ENCODE measurements at places on chromosomes 12 and 14.

DNA sequence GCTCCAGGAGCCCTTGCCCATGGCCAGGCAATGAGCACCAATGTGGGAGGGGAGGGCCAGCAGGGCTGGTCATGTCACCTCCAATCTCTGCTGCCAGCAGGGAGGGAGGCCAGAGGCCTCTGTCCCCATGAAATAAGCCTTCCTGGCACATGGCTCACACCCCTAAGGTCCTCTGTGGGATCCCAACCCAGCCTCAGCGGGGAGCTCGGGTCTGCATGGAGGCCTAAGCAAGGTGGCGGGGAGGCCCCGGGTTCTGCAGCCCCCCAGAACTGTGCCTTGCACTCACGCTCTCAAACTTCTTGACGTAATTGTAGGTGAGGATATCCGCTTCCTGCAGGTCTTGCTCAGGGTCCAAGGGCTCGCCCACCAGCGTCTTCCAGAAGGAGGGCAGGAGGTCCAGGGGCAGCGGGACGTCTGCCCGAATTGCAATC lies 41.7 kb downstream of the TRAFD1 start:
- DNase-seq: no peak

DNA sequence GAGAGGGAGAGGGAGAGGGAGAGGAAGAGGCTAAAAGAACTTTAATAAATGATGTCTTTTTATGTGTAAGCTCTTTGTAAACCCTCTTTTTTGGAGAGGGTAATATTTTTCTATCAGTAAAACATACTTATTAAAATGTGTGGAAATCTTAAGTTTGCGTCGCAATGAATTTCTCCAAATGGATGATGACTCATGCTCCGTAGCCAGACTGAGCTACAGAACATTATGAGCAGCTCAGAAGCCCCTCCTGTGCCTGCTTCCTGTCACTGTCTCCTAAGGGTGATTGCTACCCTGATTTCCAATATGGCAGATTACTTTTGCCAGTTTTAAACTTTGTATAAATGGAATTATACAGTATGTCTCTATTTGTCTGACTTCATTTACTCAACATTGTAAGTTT lies 13.0 kb upstream of the PYGL start:
- DNase-seq: no peak

- no peak for DNase-seq
Measured at GRCh38 chr14:54259821-54260220, 137.0 kb upstream of the CDKN3 start.

DNA sequence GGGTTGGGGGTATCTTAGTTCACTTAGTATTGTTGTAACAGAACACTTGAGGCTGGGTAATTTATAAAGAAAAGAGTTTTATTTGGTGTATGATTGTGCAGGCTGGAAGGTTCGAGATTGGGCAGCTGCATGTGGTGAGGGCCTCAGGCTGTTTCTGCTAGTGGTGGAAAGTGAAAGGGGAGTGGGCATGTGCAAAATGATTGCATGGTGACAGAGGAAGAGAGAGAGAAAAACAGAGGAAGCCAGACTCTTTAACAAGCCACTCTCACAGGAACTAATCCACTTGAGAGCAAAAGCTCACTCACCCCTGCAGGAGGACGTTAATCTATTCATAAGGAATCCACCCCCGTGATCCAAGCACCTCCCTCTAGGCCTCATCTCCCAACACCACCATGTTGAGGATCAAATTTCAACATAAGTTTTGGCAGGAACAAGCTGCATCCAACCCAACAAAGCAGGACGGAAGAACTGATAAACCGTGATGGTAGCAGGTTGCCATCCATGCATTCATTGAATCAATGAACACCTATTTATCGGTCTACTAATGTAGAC lies 165.0 kb upstream of the GZMB start:
- DNase-seq: no peak

DNA sequence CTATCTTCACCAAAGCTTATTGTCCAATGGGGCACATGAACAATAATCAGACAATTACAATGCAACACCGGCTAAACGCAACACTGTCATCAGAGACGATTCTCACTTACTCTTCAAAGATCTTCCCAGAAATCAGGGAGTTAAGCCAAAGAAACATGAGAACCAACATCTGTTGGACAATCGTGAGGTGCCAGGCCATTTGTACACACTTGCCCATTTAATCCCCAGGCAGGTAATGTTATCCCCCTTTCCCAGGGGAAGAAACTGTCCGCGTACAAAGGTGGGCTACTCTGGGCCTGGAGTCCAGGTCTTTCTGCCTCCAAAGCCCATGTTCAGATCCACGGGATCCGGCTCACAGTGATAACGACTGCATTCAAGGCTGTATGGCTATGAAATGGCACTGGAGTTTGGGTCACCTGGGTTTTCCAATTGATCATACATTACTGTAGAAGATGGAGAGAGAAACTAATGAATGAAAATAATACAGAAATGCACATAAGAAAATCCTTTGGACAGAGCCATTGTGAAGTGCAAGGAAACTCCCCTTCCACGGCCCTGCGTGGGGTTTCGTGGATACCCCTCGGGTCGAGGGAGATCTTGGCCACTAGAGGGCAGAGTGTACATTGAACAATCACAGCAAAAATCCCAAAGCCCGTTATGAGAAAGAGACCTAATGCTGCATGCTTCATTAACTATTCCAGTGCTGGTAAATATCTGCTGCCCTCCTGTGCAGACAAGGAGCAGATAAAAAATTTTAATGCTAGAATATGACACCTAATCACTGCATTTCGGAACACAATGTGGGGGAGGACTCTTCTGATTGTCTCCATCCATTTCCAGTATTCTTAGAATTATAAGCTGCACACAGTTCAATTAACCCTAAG lies 111.4 kb downstream of the EGLN3 start:
- DNase-seq: peak; percentile 73

- DNase-seq: peak; percentile 17
Measured at GRCh38 chr12:92408072-92408900, 262.6 kb upstream of the BTG1 start.

- DNase-seq: no peak
Measured at GRCh38 chr12:128771681-128772080, 52.1 kb downstream of the SLC15A4 start.

GRCh38 chr12:112450725-112451124 lies 32.0 kb downstream of the PTPN11 start:
- DNase-seq: no peak

GRCh38 chr14:95659990-95660385 lies 26.2 kb upstream of the TCL1B start:
- no peak for DNase-seq

GRCh38 chr14:34064349-34064748 lies 113.5 kb upstream of the EGLN3 start:
- no peak for DNase-seq

GRCh38 chr12:58414398-58414871 lies 473.1 kb downstream of the ATP23 start:
- no peak for DNase-seq

GRCh38 chr12:121861636-121862254 lies 3.1 kb upstream of the HPD start:
- DNase-seq: no peak

DNA sequence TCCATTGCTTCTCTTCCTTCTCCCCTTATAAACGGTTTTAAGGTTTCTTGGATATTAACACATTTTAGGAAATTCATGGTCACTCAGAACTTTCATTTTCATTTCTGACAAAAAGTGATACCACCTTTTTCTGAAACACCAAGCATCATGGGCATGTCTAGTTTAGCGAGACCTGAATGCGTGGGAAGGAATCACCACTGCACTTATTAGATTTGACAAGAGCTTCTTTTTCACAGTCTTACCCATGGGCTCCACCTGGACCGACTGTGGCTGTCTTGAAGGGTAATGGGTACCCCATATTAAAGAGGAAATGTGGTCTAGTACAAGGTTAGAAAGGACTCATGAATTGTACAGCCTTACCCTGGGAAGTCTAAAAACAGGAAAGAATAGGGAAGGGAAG lies 95.4 kb downstream of the KCNK10 start:
- DNase-seq: no peak

GRCh38 chr14:89624500-89625156 lies 207.6 kb upstream of the FOXN3 start:
- DNase-seq: no peak

DNA sequence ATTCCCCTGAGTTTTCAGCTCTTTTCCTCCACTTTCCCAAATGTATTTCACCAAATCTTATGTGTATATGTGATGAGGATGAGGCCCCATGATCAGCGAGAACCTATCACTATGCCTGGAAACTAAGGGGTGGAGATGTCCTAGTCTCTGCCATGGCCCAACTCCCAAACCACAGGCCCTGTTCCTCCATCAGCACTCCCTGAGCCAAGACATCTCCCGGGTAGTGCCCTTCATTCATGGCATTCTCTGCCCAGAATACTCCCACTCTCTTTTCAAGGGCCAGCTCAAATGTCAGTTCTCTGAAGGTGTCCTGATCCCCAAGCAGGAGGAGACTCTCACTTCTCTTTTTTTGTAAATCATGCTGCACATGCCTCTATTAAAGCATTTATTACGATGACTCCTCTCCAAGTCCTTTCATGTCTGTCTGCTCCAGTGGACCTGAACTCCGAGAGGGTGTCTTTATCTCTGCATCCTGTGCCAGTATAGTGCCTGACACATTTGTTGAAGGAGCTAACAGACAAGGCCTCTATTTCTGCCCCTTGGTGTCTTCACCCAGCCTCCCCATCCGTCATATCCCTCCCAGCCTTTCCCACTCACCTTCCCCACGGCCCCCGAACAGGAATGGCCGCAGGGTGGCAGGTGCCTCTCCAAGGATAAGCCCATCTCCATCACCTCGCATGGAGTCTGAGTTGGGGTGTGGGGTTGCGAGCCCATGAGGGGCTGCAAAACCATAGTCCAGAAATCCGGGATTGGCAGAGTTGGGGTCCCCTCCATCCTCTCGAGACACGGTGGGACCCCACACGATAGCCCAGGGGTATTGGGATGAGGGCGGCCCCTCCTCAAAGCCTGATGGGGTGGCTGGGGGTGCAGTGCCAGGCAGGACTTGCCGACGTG lies 3.7 kb downstream of the PIANP start:
- no peak for DNase-seq

DNA sequence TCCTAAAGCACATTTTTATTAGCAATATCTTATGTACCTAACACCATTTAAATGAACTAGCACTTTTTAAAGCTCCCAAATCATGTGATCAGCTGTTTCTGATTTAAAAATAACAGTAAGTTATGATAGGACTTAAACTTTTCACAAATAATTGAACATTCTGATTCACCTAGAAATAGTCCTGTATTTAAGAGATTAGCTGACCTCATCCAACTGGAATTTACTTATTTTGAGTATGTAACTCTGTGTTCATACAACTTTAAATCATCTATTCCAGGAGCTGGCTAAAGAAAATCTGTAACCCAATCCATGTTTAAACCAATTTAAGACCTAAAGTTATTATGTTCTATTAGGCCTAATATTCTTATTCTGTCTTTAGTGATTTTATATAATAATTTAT lies 184.3 kb downstream of the CCDC91 start:
- DNase-seq: no peak

DNA sequence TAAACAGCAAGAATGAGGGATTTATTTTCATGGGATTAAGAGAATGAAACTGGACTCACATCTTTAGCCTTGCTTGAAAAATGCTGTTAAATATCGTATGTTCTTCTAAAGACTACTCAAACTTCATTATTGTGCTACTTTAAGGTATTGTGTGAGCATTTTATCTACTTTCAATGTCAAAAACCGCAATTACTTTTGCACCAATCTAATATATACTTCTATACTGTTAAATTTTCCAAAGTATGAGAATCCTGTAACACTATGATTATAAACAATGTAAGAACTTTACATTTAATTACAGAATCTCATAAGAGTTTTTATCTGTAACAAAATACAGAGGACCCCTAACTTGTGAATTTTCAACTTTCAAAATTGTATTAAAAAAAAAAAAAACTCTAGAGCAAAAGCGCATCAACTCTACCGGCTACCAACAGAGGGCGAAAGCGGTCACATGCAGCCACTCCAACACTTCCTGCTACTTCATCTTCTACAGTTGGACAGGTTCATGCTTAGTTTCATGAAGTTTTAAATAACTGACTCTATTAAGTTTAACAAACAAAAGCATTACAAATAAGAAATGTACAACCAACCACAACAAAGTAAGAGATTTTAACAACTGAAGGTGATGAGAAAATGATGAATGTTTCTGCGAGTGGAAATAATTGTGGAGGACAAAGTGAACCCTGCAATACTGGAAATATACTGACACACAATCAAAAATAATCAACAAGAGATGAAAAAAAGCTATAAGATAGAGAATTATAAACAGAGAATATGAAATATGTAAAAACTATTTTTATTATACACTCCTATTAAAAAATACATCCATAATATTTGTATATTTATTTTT lies 210.9 kb downstream of the MED13L start:
- no peak for DNase-seq

GRCh38 chr12:73159954-73160353 lies 887.8 kb downstream of the TRHDE start:
- no peak for DNase-seq

DNA sequence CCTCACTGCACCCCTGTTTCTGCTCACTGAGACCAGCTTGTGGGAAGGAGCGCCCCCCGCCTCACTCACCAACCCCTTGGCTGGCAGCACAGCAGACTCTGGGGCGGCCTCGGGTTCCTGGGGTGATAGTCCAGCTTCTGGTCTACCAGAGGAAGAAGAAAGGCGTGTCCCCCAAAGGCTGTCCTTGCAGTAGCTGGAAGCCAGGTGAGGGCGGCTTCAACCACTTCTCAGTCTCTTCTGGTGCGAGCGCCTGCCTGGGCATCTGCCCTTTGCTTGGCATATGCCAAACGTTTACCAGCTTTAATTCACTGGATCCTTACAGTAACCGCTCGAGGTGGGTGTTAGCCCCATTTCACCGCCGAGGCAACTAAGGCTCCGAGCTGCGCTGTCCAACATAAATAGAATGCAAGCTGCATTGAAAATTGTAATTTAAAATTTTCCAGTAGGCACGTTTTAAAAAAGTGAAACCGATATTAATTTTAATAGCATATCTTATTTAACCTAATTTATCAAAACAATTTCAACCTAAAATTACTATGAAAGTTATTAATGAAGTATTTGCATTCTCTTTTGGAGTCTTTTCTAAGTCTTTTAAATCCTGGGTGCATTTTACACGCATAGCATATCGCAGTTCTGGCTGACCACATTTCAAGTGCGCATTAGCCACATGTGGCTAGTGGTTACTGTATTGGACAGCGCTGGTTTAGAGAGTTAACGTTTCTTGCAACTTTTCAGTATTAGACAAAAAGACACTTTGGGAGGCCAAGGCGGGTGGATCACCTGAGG lies 872 bp downstream of the FAM177A1 start:
- peak; percentile 65 for DNase-seq

Measured in NCI-H1092 treated with DMSO at 0.1 percent for 48 hours (cell line).